Hypothalamus (tissue), 51 donors: ENCODE measurements at places on chromosomes 5 and 9.

DNA sequence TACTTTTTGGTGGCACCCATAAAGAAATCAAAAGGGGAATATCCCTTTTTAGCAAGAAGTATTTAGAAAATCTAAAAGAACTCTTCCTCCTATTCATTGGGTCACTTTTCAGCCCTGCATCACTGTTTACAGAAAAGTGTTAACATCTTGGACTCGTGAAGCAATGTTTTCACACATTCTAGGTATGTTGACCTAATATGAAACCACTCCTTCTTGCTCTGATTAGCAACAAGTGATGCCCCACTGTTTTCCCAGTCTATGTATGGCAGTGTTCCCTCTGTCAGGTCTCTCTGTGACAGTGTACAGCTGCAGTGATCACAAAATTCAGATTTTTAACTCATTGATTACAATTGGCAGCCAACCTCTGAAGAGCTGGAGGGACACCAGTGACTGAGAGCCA, 148.2 kb upstream of the SLC12A2 start:
- no peak for DNase-seq

GRCh38 chr5:80565330-80565729, 4.8 kb downstream of the ANKRD34B start:
- no peak for DNase-seq

DNA sequence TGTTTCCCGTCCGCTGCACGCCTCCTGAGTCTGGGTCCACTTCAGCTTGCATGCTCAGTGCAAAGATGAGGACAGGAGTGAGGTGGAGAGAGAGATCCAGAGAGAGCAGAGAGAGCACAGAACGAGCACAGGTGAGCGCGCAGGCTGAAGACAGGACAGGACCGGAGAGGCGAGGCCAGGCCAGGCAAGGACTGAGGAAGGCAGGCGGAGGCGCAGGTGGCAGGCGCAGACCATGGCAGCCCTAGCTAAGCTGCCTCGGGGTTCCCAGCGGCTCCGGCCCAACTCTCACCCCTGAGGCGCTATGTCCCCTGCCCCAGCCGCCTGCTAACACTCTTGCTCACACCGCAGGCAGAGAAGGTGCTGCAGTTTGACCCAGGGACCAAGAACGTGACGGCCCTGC, 9.7 kb downstream of the GRIN1 start:
- no peak for DNase-seq

DNA sequence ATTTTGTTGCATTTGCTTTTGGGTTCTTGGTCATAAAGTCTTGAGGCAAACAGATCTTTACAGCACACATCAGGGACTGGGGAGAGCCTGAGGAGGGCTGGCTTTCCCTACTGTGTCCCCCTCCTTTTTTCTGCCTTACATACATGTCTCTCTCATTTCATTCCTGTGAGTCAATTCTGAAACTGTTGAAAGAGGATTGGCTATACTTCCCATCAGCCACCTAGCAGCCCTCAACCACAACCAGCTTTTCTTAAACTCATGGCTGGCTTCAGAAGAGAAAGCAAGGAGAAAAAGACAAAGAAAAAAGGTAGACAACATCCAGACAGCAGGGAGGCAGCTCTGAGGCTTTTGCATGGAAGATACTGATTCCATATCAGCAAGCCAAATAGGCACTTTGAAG, 374.8 kb upstream of the KIF2A start:
- no peak for DNase-seq
